ENCODE measurements at places on chromosomes 3 and 15.
A peak's percentile ranks its signal among the peaks of the same experiment; 100 is the strongest.

GRCh38 chr3:64251019-64251418, 25.8 kb upstream of the PRICKLE2 start:
- no peak for DNase-seq

DNA sequence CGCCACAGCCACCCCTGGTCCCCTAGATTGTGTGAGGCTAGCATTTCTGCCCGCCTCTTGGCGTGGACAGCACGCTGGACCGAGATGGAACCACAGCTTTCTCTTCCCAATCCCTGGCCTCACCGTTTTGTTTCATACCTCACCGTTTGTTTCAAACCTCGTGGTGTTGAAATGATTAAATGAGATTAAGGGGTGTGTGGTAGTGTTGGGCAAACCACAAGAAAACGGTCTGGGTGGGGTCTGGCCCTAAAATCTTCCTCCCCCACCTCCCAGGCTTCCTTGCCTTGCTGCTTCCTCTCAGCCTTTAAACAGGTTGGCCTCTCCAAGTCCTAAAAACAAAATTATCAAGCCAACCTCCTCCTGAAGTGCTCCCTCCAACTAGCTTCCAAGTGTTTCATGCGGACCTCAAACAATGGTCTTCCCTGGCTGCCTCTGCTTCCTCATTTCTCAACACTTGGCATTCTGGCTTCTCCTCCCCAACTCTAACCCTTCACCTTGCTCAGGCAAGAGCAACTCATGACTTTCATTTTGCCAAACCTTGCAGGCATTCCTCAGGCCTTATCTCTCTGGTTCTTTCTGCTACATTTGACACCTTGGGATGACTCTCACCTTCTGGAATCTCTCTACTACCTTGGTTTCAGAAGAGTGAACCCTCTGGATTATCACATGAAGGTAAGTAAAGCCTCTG, 1.4 kb upstream of the ATP13A3 start:
- no peak for DNase-seq

- DNase-seq, result no peak
Measured at GRCh38 chr3:130839813-130840212, 54.1 kb upstream of the ATP2C1 start.

GRCh38 chr3:196736670-196737374, 2.8 kb upstream of the PAK2 start:
- no peak for DNase-seq

DNA sequence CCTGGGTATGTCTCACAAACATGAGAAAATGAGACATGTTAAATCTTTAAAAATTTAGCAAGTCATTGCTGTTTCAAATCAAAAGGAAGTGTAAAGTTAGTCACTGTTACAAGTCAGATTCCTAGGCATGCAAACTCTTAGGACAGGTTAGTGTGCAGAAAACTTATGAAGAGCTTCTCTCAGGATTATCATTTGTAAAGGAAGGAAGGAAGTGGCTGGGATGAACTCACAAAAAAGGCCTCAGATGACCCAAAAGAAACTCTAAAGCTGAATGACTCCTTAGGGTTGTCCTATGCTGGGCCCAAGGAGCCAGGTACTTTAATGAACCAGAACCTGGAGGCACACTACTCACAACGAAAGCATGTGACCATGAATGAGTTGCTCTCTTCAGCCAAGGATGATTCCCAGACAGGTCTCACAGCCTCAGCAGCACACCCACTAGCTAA, 25.0 kb downstream of the MSL2 start:
- no peak for DNase-seq

- DNase-seq, result no peak
Measured at GRCh38 chr3:112095731-112096130, 9.5 kb downstream of the C3orf52 start.

DNA sequence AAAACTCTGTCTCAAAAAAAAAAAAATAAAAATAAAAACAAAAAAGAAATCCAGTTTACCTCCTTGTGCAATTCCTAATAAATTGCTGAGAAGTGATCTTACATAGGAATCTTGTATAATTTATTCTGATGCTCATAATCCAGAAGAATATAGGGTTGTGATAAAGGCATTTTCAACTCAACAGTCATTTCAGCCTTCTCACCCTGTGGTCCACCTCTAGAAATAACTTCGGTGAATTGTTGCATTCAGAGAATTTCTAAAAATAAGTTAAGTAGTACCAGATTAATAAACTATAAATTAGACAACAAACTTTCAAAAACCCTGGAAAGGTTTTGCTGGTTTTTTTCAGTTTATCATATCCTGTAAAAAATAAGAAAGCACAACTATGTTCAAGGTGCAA, 20.2 kb downstream of the RAF1 start:
- DNase-seq, result no peak

GRCh38 chr15:73049564-73050215, 2.6 kb upstream of the NEO1 start:
- DNase-seq, result no peak

- DNase-seq, result peak; percentile 66
Measured at GRCh38 chr3:112560721-112561483, 860 bp downstream of the ATG3 start.

- DNase-seq, result no peak
Measured at GRCh38 chr3:108219336-108219735, 2.9 kb downstream of the IFT57 start.

DNA sequence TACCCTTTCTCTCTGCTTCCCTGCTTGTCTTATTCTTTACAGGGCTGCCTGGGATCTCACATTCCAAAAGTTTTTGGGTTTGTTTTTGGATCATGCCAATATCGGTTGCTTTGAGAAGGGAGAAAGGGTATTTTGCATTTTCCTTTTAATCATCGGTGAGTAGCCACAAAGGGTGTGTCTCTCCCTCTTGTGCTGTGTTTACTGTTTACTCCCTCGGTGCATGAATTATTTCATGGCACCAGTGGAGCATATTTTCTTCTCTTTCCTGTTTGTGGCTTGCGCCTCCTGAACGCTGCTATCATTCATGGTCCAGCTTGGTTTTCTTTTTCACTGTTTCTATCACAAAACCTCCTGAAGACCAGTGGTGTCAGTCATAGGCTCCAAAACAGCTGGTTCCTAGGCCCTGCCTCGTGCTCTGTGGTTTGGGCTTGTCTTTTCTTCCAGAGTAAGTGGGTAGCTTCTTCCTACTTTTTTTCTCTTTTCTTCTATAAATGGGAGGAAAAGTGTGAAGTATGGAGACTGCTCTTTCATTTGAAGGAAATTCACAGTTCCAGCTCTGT, 54.9 kb downstream of the IGF1R start:
- no peak for DNase-seq

- no peak for DNase-seq
Measured at GRCh38 chr3:46416125-46416810, 9.2 kb downstream of the CCRL2 start.

GRCh38 chr15:63218100-63218808, 28.8 kb downstream of the RAB8B start:
- no peak for DNase-seq

DNA sequence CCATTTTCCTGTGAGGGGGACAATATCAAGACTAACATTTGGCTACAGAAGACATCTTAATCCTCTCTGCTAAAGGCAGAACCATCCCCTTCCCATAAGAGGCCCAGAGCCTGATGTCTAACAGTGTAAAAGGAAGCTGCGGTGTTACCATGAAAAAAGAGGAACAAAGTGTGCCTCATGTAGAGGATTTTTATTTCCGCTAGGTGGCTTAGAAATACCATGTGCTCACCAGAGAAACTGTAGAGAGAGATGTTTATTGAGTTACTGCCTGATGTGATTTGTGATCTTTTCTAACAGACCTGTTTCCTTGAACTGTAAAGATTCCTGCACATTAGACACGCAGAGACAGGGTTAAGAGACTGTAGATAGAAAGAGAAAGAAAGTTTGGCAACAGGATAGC, 22.0 kb downstream of the OR5H15 start:
- no peak for DNase-seq

DNA sequence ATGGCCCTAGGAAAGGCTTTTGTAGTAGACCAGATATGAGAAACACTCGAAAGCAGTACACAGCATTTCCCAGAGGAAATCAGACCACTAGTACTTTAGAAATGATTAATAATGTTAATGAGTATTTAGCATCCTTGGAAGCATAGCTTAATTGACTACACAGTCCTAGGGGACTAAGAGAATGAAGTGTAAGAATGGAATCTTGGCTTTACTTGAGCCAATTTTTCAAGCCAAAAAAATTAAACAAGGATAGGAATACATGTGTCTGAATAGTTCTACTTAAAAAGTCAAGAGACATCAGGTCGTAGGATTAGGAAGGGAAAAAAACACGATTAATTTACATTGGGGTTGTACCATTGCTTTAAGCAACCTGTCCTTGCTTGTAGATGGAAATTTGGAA, 38.2 kb downstream of the DPPA2 start:
- DNase-seq, result no peak
